ENCODE measurements at places on chromosomes 3 and 15. TPM values are rescaled to one million over a fixed set of nuclear protein-coding genes. Genes with fewer than 3 reads are reported as not detected.

GRCh38 chr3:102727340-102727739 is 292.5 kb downstream of the ZPLD1 start:
- no peak for DNase-seq

GRCh38 chr3:58041826-58042324 is 33.7 kb downstream of the FLNB start:
- DNase-seq: no peak

DNA sequence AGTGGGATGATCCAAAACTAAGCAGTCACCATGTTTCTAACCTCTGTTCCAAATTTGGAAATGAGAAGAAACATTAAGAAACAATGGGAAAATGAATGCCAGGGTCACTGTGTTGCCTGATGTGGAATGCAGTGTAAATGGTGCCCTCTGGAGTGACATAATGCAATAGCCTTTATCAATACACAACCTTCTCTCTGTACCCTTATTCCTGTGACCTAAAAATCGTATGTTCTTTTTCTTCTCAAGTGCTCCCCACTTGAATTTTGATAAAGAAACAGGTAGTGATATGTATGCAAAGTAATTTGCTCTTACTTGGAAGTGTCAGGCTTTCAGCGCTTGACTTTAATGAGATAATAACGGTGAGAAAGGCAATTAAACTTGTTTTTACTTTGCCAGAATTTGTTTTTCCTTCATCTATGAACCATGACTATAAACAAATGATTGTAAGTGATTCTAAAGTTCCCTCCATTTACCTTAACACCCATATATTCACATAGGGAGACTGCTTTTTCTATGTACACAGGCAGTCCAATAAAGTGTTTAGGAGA is 145.8 kb upstream of the THRB start:
- DNase-seq: no peak

DNA sequence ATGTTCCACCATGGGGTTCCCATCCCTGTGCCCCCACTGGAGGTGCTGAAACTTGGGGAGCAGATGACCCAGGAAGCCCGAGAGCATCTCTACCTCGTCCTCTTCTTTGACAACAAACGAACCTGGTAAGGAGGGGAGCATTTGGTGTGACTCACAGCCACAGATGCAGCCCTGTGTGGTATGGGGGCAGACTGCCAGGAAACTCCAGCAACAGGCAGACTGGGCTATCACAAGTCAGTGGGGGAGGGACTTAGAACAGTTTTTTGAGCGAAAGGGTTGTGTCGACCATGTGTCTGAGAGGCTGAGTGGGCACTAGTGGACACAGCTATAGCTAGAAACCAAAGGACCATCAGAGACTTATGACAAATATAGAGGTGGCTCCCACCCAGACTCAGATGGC is 3.4 kb upstream of the OGG1 start:
- no peak for DNase-seq

GRCh38 chr15:58447271-58448010 is 15.7 kb downstream of the LIPC start:
- DNase-seq: no peak

GRCh38 chr15:39248204-39248603 is 332.7 kb upstream of the THBS1 start:
- DNase-seq: no peak

DNA sequence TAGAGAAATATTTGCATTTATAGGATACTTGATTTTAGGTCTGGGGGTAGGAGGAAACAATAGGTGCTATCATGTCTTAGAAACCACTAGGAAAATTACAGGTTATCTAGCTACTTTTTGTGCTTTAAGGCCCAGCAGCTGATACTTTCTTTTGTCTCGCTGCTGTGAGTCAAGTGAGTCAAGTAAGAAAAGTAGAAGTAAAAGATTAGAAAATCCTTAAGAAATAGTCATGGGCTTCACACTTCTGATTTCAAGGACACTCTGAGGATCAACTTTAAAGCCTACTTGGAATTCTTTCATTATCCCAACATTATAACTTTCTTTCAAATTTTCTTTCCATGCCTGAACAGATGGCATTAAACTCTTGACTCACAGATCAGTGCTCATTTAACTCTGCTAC is 95.2 kb upstream of the RBMS3 start:
- no peak for DNase-seq

DNA sequence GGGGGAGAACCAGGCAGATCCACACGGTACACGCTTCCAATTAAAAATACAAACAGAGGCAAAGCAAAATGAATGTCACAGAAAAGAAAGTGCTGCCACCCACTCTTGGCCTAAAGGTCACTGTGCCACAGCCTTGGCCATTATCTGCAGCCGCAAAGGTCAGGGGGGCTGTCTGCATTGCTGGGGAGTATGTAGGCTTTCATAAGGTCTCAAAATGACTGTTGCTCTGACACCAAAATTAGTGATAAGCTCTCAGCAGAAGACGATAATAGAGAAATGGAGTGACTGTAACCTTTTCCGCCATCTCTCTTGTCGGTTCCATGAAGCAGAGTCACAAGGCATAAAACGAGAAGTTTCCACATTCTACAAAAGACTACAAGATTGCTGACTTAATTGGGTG is 374.2 kb upstream of the ICE2 start:
- DNase-seq: no peak

DNA sequence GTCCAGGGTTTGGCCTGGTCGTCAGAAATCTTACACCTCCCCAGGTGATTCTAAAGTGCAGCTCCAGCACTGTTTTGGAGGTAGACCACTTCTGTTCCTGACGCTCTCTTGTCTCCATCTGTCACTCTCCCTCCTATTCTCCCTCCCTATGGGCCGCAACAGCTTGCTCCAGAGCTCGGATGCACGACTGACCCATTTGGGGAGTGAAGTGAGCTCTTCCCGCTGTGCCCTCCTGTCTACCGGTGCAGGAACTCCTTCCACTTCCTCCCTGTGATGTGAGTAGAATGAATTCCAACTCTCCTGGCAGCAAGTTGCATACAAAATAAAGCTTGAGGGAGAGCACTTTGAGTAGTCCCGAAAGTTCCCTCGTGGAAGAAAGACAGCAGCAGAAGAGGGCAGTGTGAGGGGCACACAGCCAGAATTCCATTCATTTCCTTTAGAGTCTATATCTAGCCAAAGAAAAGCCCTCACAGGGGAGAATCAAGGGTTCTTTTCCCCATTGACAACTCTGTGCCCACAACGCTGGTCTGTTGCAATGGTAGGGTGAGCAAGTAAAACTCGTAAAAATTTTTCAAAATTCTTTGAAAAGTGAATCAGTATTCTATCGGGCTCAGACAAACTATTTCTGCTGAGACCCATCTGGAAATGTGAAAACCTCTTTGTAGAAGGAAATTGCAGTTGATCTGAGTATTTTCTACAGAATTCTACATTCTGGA is 39.9 kb upstream of the BDH1 start:
- DNase-seq: no peak

- peak; percentile 60 for DNase-seq
These were observed 76.4 kb upstream of the ETV5 start for GRCh38 chr3:186185194-186185787.

GRCh38 chr3:37243820-37244748 is 69.7 kb upstream of the LRRFIP2 start:
- DNase-seq: peak; percentile 48

GRCh38 chr15:91624353-91624968 is 229.0 kb upstream of the SLCO3A1 start:
- DNase-seq: no peak

GRCh38 chr3:64563751-64564150 is 124.0 kb downstream of the ADAMTS9 start:
- no peak for DNase-seq

DNA sequence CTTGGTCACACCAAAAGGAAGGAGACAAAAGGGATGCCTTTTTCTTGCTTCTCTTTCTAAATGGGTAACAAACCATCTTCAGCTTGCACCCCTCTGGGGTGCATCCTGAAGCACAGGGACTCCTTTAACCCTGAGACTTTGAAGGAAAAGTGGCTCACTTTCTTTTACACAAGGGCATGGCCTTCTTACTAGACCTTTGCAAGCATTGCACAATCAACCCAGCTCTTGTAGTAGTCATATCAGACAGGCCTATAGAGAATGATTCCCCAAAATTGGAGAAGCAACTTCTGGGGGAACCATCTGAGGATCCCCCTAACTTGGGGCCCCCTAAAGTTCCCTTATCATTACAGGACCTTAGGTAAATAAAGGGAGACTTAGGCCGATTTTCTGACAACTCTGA is 56.1 kb upstream of the GK5 start:
- no peak for DNase-seq

- DNase-seq: no peak
These were observed 105.7 kb downstream of the CORO2B start for GRCh38 chr15:68684476-68684875.

- no peak for DNase-seq
These were observed 28.5 kb downstream of the PTPRG start for GRCh38 chr3:61589856-61590255.

CCR1 gene
- 2.1 TPM for total RNA-seq

SETMAR gene
- 4.8 TPM for total RNA-seq

HGD gene
- total RNA-seq: 4.0 TPM

CHST2 gene
- total RNA-seq: 95.4 TPM

NAALADL2 gene
- not detected for total RNA-seq

IL12A gene
- total RNA-seq: 1.2 TPM

PTPRG gene
- total RNA-seq: 2.9 TPM

Measured in natural killer cell (primary cell).